ENCODE measurements at places on chromosomes 7 and 10.

GRCh38 chr7:150311146-150311545 is 12.0 kb upstream of the LRRC61 start:
- DNase-seq, result no peak

DNA sequence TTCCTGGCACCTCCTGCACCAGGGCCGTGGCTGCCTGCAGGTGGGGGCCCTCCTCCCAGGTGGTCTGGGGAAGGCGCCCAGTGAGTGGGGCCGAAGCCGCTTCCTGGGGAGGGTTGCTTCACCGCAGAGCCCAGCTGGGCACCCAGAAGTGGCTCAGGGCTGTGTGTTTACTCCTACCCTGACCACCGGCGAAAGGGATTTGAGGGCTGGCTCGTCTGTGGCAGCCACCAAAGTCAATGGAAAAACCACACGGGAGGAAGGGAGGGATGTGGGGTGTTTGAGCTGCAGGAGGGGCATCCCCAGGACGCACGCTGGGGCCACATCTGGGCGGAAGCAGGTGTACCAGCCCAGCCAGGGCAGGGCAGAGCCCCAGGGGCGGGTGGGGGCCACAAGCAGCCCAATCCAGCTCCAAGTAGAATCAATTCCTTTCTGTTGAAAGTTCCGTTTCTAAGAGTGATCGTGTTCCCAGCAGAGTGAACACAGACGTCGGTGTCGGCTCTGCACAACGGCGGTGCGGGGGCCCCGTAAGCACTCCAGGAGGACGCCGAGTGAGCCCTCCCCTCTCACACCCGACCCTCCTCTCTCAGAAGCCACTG is 69.9 kb downstream of the FOXL3 start:
- peak; percentile 4 for DNase-seq

DNA sequence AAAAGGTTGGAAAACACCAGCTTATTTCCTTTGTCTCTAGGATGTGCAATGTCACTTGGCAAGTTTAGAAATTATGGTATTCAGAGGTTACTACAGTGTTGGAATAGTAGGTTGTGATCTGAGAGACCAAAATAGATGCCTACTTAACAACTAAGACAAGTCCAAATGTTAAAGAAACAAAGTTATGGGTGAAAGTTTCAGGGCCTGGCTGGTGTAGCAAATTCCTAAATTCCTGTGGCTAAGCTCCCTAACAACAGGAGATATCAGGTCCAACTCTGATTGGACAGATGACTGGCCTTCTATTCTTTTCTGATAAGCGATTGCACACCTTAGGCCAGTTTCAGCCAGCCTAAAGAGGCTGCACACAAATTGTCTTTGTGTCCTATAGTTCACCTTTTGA is 873.5 kb downstream of the REEP3 start:
- DNase-seq, result no peak

DNA sequence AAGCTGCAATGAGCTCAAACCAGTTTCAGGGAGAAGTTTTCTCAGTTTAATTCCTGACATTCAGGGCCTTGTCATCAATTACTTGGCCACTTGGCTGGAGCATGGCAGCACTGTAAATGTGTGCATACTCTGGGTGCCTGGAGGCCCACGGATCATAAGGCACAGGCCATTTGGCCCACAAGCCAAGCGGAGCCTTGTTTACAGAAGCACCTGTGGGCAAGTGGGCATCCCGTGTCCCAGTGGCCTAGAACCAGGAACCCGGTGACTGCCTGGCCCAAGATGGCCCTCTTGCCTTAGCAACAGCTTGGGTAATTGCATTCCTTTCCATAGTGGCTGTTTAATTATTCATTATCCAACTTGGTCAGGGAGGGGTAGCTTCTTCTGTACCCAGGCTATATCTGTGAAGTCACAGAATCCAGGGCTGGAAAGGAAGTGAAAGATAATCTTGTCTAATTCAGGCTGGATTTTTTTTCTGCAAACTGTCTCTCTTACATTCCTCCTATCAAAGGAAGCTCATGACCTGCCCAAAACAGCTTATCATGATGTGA is 426.4 kb upstream of the ZMIZ1 start:
- no peak for DNase-seq

- no peak for DNase-seq
Measured at GRCh38 chr7:130940326-130940725, 206.3 kb upstream of the KLF14 start.

DNA sequence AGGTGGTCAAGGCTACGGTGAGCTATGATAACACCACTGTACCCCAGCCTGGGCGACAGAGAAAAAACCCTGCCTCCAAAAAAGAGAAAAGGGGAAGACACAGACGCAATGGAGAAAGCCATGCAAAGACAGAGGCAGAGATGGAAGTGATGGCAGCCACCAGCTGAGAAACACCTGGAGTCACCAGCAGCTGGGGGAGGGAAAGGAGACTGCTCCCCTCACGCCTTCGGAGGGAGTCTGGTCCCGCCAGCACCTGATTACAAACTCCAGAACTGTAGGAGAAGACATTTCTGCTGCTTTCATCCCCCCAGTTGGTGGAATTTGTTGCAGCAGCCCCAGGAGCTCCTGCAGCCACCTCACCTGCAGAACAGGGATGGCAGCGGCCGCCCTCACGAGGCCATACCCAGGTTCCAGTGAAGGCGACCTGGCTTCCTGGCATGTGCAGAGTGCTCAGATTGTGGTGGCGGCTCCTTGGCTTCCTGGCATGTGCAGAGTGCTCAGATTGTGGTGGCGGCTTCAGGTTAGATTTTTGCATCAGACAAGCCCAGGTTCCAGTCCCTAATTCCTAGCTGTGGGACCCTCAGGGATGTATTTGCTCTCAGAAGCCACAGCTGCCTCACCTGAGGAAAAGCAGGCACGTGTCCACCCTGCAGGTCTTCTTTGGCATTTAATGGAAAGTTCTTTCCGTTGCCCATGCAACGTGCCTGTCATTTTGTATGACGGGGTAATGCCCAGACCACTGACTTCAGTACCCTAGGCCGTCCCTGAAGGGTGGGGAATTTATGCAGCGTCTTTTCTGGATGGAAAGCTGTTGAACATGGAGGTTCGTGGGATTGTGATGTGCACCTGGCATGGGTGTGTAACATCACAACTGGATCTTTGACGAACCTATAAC is 182.9 kb downstream of the EBF3 start:
- no peak for DNase-seq

- no peak for DNase-seq
Measured at GRCh38 chr7:141113131-141113530, 39.3 kb downstream of the TMEM178B start.

All from left ventricle myocardium inferior (tissue), 1 donor.